NCI-H510A (cell line): ENCODE measurements at places on chromosomes 3 and 15.
A peak's percentile ranks its signal among the peaks of the same experiment; 100 is the strongest.

GRCh38 chr3:38603731-38604131 is 45.8 kb downstream of the SCN5A start:
- DNase-seq = no peak

DNA sequence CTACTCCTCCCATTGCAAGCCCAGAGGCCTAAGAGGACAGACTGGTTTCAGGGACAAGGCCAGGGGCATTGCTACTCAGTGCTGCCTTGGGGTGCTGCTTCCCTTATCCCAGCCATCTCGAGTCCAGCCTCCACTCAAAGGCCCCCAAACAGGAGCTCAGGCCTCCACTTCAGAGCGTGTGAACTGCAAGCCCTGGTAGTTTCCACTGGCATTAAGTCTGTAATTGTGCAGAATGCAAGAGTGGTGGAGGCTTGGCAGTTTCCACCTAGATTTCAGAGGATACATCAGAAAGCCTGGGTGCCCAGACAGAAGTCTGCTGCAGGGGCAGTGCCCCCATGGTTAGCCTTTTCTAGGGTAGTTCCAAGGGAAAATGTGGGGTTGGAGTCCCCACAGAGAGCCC is 192.8 kb upstream of the ST8SIA2 start:
- no peak for DNase-seq

DNA sequence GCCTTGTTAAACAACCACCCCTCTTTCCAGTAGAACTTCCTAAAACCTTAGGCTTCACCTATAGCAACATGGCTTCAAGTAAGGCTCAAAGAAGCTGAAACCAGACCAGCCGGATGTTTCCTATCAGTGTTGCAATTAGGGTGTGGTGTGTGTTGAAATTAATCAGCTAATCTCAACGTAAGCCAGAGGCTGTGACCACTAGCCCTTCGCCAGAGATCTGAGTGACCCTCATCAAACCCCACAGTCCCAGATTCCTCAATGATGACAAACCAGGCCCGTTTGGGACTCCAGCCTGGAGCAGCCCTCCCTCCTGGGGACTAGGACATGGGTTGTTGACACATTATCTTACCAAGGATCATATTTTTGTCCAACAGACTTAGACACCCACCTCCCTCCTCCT is 27.3 kb downstream of the CYP11A1 start:
- DNase-seq = no peak

GRCh38 chr15:73383310-73384189 is 14.8 kb upstream of the HCN4 start:
- DNase-seq = no peak

GRCh38 chr3:129609591-129610182 is 3.2 kb upstream of the PLXND1 start:
- DNase-seq = no peak

GRCh38 chr3:143613226-143613625 is 235.0 kb downstream of the SLC9A9 start:
- DNase-seq = no peak

DNA sequence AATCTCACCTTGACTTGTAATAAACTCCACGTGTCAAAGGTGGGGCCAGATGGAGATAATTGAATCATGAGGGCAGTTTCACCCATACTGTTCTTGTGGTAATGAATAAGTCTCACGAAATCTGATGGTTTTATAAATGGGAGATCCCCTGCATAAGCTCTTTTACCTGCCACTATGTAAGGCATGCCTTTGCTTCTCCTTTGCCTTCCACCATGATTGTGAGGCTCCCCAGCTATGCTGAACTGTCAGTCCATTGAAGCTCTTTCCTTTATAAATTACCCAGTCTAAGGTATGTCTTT is 45.5 kb downstream of the SUCNR1 start:
- DNase-seq = no peak

DNA sequence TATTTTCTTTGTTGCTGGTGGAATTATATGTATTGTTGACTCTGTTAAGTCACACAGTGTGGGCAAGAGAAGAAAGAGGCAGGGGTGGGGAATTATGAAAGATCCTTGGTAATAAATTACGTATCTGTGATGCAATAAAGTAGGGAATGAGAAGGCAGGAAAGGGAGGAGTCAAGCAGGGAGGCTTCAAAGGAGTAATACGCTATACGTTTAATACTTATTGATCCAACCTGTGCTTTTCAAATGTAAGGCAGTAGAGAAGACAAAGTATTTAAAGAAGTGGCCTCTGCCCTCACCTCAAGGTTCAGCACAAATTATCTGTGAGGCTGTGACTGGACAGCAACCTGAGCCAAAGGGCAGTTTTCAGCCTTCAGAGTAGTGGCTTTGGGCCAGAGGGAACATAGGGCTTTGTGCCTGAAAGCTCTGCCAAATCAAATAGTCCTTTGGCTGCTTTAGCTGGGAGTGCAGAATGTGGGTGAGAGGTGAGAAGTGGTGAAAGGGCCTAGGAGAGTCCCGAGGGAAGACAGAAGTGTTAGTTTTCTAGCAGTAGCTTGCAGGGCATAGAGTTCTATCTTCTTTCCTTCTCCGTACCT is 1.2 kb upstream of the PLIN1 start:
- DNase-seq = no peak

DNA sequence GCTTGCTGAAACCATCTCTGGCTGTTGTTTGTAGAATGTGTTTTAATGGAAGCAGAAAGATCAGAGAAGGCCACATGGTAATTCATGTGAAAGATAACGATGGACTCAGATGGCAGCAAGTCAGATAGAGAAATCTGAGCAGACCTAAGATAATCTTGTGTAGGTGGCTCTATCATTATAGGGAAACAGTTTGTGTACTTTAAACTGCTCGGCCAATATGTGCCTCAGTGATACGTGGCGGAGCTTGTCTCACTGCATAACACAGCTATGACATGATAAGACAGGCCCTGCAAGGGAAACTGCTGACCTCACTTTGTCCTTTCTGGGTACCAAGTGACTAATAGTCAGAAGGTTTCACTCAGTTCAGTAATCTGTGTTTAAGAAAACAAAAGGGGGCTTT is 51.0 kb downstream of the MME start:
- DNase-seq = no peak

- DNase-seq = no peak
Measured at GRCh38 chr3:106640353-106640752, 736.9 kb upstream of the CCDC54 start.

GRCh38 chr3:13042127-13042701 is 31.0 kb downstream of the IQSEC1 start:
- DNase-seq = no peak

- DNase-seq = no peak
Measured at GRCh38 chr3:47057212-47057671, 77.8 kb downstream of the NBEAL2 start.

DNA sequence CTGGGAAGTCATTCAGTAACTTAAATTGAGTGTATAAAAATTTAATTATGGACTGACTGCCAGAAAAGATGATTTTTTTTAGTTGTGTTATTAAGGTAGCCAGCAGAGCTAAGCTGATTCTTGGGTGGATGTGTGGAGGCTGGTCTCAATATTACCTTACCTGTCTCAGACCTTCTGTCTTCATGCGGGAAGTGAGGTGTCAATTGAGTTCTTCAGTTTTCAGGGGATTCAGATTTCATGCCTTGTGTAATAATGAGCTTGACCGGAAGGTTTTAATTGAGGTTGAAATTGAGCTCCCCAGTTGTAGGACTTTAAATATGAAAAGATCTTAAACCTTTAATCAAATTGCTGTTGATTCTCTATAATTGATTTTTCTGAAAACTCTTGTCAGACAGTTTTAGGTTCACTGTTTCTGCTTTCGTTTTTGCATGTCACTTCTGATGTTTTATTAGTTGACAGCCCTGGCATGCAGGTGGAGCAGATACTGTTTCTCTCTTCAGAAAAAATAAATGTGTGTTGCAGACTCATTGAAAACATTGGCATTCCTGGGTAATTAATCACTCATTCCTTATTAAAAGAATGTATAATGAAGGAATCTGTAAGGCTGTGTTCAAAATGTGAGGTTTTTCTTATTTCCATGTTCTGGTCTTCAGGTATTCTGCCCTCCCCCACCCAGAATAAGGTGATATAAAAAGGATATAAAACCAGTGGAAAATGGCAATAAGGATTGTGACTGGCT is 54.5 kb downstream of the PSMD6 start:
- DNase-seq = no peak

- DNase-seq = no peak
Measured at GRCh38 chr3:29745232-29745870, 464.5 kb downstream of the RBMS3 start.

DNA sequence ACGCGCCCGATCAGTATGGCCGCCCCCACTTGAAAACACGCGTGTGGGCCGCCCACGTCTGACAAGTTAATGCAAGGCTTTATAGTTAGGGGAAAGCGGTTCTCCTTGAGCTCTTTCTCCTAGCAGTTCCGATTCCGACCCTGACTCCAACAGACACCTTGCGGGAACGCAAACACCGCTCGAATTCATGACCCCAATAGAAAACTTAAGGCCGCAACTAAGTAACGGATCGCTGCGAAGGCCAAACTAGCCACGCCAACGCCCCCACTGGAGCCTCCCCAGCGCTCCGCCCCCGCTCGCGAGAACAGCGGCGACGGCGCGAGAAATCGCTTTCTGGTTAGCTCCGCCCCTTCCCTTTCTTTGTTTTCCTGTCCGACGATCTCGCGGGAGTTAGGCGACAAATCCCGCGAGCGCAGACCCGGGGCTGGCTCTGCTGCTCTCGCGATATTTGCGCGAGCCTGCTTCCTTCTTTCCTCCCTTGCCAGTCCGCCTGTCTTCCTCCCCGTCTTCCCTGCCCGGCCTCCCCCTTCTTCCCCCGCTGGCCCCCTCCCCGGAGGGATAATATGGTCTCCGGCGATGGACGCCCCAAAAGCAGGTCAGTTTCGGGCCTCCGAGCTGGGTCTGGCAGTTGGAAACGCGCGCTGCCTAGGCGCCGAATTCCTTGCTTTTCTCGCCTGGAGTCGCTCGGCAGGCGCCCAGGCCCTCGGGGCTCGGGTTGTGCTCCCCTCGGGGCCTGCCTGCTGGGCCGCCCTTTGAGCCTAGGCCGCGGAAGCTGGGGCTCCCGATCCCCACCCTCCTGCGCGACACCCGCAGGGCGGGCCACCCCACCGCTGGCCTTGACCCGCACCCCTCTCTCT is at the start of gene IREB2:
IREB2 (plus strand) TSS at position 455 of the 857 bp plus-strand sequence; CDS start at position 577, 122 bp downstream.
- DNase-seq = peak; percentile 90

- no peak for DNase-seq
Measured at GRCh38 chr15:38163658-38164057, 89.0 kb upstream of the SPRED1 start.

- peak; percentile 52 for DNase-seq
Measured at GRCh38 chr3:53846134-53846850, at the start of the genes CHDH and IL17RB. Gene CHDH (minus strand): TSS chr3:53846419. CDS start chr3:53824008, 22,411 bp downstream. Gene IL17RB (plus strand): TSS chr3:53846568. CDS start chr3:53846589, 21 bp downstream.

DNA sequence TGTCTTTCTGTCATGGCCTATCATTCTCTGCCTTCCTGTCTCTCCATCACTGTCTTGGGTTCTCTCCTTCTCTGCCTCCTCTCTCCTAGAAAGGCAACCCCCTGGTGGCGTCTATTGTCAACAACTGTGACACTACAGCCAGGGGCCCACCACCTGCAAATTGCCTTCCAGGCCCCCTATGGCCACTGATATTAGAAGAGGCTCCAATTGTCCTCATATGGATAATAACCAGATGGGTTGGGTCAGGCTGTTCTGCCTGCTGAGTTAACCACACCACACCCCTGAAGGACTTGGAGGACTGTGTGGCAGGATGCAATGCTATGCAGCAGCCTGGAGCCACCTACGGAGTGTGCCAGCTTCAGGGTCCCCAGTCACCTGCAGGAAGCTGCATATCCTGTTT is 665.0 kb downstream of the NTRK3 start:
- no peak for DNase-seq

- no peak for DNase-seq
Measured at GRCh38 chr3:117761703-117762620, 1052.4 kb downstream of the TUSC7 start.

GRCh38 chr3:58335652-58335947 is 2.9 kb downstream of the PXK start:
- no peak for DNase-seq

- no peak for DNase-seq
Measured at GRCh38 chr3:133697960-133698359, 36.2 kb upstream of the TOPBP1 start.

GRCh38 chr3:144875211-144875610 is 903.6 kb downstream of the DIPK2A start:
- no peak for DNase-seq

- DNase-seq = no peak
Measured at GRCh38 chr3:170602556-170602955, 16.7 kb upstream of the SLC7A14 start.

- no peak for DNase-seq
Measured at GRCh38 chr3:46208167-46208704, at the start of gene CCR1. Gene CCR1 (minus strand): TSS chr3:46208313. CDS start chr3:46204313, 4,000 bp downstream.

GRCh38 chr15:65290228-65290627 is 3.5 kb upstream of the PARP16 start:
- DNase-seq = no peak
